Gastroesophageal sphincter (tissue), 4 donors: ENCODE measurements at places on chromosomes 4 and X. TPM values are rescaled to one million over a fixed set of nuclear protein-coding genes. Genes with fewer than 3 reads are reported as not detected.

UGT8 gene
- 0.73 TPM for total RNA-seq

HPSE gene
- total RNA-seq: 0.47 TPM

GRCh38 chr4:139743027-139743426 lies 77.4 kb downstream of the MGST2 start:
- no peaks in the 10 kb centered on the region for H3K27me3 ChIP-seq
- H3K36me3 ChIP-seq: no peaks in the 10 kb centered on the region
- peaks cover 5% of the 10 kb centered on the region for H3K4me1 ChIP-seq
- no peak overlapping the region for H3K27ac ChIP-seq
- H3K4me3 ChIP-seq: no peak overlapping the region

DNA sequence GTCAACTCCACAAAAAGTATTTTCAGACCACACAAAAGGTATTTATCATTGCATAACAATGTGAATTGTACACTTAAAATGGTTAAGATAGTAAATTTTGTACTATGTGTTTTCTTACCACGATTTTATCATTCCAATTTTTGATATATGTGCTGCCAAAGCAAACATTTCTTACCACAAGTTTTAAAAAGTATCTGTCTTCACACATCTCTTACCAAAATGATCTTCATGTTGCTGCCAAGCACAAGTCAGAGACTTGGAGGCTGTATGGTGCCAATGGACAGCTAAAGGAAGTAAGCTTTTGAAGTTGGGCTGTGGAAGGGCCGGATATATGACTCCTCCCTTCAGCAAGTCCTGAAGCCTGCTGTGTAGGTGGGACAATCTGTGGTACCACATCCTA lies 67.9 kb downstream of the TMLHE start:
- no peak overlapping the region for H3K4me3 ChIP-seq
- H3K36me3 ChIP-seq: peaks cover 35% of the 10 kb centered on the region
- no peaks in the 10 kb centered on the region for H3K4me1 ChIP-seq
- no peak for ATAC-seq
- no peak overlapping the region for H3K27ac ChIP-seq

- no peak for ATAC-seq
- H3K4me1 ChIP-seq: no peaks in the 10 kb centered on the region
- no peak overlapping the region for H3K27ac ChIP-seq
Measured at GRCh38 chr4:185938654-185939053, 126.7 kb upstream of the SORBS2 start.

- no peak overlapping the region for H3K27ac ChIP-seq
- no peaks in the 10 kb centered on the region for H3K36me3 ChIP-seq
- ATAC-seq: no peak
- H3K4me3 ChIP-seq: no peak overlapping the region
- no peaks in the 10 kb centered on the region for H3K27me3 ChIP-seq
Measured at GRCh38 chrX:78643096-78643495, 16.0 kb downstream of the RTL3 start.

- no peak for ATAC-seq
- no peaks in the 10 kb centered on the region for H3K27me3 ChIP-seq
- H3K36me3 ChIP-seq: no peaks in the 10 kb centered on the region
- H3K4me1 ChIP-seq: no peaks in the 10 kb centered on the region
- no peak overlapping the region for H3K4me3 ChIP-seq
Measured at GRCh38 chr4:67884701-67885100, 899 bp upstream of the TMPRSS11D start.
